ENCODE measurements at places on chromosomes 3 and 15.
A peak's percentile ranks its signal among the peaks of the same experiment; 100 is the strongest.

DNA sequence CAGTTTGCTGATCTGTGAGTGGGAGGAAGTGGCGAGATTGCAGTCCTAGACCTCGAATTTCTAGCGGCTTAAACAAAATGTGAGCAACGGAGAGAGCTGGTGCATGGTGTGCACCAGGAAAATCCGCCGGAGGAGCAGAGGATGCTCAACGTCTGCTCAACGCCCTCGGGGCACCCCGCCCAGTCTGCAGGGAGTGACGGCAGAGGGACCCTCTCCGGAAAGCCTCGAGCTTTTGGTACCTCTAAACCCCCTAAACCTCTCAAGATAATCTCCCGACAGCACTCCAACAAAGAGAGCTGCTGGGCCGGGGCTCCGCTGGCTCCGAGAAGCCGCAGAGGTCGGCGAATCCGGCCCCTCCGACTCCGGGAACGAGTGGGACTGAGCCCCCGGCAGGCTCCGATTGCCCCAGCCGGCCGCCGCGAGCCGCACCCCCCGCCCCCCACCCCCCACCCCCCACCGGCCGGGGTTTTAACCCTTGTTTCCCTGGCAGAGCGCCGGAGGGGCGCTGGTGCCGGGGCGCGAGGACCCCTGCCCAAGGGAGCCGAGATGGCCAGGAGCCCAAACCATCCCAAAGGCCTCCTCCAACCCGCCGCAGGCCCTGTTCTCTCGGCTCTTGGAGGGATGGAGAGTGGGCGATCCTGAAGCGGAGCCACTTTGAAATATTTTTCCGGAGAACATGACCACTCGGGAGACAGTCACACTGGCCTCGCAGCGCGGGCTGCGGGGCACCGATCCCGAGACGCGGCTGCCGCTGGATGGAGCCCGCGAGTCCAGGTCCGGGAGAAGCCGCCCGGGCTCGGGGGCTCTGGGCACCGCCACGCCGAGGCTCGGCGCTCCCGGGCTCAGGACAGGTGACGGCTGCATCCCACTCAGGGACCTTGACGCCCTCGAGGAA lies 1.5 kb downstream of the MEGF11 start:
- peak overlapping the region; percentile 40 for H3K4me3 ChIP-seq
- peak; percentile 63 for DNase-seq
- H3K27me3 ChIP-seq: peaks cover 25% of the 10 kb centered on the region
- no peak overlapping the region for H3K27ac ChIP-seq

- no peak overlapping the region for H3K27ac ChIP-seq
- no peaks in the 10 kb centered on the region for H3K27me3 ChIP-seq
- no peak for DNase-seq
- H3K4me1 ChIP-seq: no peaks in the 10 kb centered on the region
- H3K36me3 ChIP-seq: no peaks in the 10 kb centered on the region
These were observed 23.4 kb downstream of the P2RY1 start for GRCh38 chr3:152858170-152858800.

DNA sequence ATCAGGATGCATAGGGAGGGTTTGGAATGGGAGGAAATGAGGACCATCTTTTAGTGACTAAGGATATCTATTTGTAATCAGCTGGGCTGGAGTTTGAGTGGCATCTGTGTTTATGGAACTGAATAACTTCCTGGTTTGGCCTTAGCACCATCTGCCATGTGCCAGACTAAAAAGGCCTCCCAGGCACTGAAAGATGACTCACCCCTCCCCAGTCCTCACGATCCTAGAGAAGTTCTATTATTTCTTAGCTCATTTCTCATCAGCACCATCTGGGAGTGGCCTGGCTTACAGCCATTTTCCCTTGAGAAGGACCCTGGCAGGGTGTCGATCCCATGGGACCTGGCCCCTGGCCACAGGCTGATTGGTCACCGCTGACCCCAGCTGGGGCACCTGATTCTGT lies 23.9 kb upstream of the CTXND1 start:
- no peaks in the 10 kb centered on the region for H3K36me3 ChIP-seq
- no peak overlapping the region for H3K4me3 ChIP-seq
- no peak overlapping the region for H3K27ac ChIP-seq
- H3K4me1 ChIP-seq: no peaks in the 10 kb centered on the region
- no peaks in the 10 kb centered on the region for H3K27me3 ChIP-seq

GRCh38 chr3:122770521-122771202 lies 23.0 kb downstream of the HSPBAP1 start:
- H3K4me1 ChIP-seq: no peaks in the 10 kb centered on the region
- H3K27ac ChIP-seq: no peak overlapping the region
- no peaks in the 10 kb centered on the region for H3K36me3 ChIP-seq
- H3K27me3 ChIP-seq: no peaks in the 10 kb centered on the region
- H3K4me3 ChIP-seq: no peak overlapping the region

DNA sequence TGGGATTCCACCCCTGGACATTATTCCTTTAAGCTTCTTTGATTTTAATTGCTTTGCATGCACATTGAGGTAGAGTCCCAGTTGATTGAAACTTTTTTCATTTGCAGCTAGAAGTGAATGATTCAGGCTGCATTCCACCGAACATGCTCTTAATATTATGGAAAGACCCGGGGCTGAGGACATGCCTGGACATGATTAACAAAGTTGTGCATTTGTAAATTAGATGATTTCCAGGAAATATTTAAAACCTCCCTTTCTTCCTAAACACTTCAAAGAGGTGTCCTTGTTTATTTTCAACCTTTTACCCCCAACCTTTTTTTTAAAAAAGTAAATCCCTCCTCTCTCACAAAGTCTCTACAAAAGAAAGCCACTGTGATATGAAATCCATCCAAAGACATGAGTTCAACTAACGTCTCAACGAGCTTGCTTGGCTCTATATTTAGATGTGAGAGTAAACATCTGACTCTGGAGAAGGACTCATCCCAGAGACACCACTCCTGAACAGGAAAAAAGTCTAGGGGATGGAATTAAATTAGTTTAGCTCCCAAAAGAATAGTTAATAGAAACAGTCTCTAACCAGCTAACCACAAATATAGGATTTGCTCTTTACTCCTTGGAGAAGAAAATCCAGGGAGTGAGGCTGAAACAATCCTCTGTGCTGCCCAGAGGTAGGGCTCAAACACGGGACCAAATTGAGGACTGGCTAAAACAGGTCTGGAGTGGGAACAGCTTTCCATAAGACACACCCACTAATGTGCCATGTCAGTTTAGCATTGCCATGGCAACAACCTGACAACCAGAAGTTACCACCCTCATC lies 83.1 kb downstream of the XXYLT1 start:
- peaks cover 3% of the 10 kb centered on the region for H3K4me1 ChIP-seq
- peak; percentile 65 for DNase-seq
- peak overlapping the region; percentile 30 for H3K27ac ChIP-seq
- no peak overlapping the region for H3K4me3 ChIP-seq

GRCh38 chr3:64612082-64612860 lies 75.5 kb downstream of the ADAMTS9 start:
- DNase-seq: peak; percentile 6
- H3K27ac ChIP-seq: no peak overlapping the region
- H3K27me3 ChIP-seq: no peaks in the 10 kb centered on the region
- H3K36me3 ChIP-seq: no peaks in the 10 kb centered on the region
- no peak overlapping the region for H3K4me3 ChIP-seq
- H3K4me1 ChIP-seq: no peaks in the 10 kb centered on the region

DNA sequence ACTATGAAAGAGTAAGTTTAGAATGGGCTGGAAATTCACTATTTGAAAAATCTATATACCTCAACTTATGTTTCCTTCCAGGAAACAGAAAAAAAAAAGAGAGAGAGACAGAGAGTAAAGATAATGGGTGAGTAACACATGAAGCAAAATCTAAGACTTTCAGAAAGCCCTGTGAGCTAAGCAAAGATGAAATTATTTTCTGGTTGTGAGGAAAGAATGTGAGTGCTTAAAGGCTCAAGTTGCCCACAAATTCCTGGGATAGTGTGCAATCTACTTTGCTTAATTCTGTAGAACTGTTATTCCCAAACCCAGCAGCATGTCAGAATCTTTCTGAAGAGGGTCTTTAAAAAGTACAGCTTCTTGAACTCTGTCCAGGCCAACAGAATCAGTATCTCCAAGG lies 337.7 kb upstream of the AGTR1 start:
- no peak overlapping the region for H3K27ac ChIP-seq
- no peaks in the 10 kb centered on the region for H3K36me3 ChIP-seq
- H3K4me3 ChIP-seq: no peak overlapping the region
- no peaks in the 10 kb centered on the region for H3K4me1 ChIP-seq
- no peaks in the 10 kb centered on the region for H3K27me3 ChIP-seq
- DNase-seq: no peak

- DNase-seq: no peak
- no peaks in the 10 kb centered on the region for H3K27me3 ChIP-seq
- H3K4me3 ChIP-seq: no peak overlapping the region
- no peaks in the 10 kb centered on the region for H3K4me1 ChIP-seq
These were observed 616.0 kb downstream of the RBMS3 start for GRCh38 chr3:29896856-29897255.

DNA sequence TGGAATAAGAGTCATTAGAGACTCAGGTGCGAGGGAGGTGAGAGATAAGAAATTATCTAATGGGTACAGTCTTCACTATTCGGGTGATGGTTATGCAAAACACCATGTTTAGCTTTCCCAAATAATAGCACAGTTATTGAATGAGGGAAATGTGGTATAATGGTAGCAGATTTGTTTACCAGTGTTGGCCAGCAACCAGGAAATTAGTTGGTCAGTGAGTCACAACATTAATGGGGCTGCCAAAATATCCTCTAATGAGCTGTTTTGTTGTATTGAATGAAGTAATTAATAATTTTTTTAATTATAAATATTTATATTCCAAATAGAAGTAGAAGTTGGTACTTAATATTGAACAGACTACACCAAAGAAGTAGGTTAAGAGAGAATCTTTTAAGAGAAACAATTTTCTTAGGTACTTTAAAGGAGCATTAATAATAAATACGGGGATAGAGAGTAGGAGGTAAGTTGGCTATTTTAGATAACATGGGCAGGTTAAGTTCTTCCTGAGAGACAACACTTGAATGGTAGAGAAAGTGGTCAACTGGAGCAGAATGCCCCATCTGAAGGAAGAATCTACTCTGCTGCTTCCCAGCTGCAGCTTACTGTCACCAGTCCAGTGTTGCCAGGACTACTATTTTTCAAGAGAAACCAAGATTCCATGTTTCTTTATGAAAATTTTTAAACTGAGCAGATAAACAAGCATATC lies 218.8 kb downstream of the UBE2E2 start:
- no peaks in the 10 kb centered on the region for H3K36me3 ChIP-seq
- H3K4me1 ChIP-seq: no peaks in the 10 kb centered on the region
- H3K4me3 ChIP-seq: no peak overlapping the region
- no peak overlapping the region for H3K27ac ChIP-seq
- H3K27me3 ChIP-seq: no peaks in the 10 kb centered on the region
- DNase-seq: no peak

DNA sequence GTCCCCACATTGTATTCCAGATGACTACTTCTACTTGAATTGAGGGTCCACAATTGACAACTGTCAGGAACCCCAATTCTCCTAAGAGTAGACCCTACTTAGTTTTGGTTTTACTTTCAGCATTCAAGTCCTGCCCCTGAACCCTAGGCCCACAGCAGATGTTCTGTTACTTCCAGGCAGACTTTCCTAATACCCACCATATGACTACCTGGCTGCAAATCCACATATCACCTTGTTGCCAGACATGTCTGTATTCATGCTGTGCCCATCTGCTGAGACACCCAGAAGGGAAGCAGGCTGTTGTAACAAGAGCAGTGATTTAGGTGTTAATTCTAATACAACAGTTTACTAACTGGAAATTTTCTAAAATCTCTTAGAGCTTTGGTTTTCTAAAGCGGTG lies 235.1 kb upstream of the CCDC54 start:
- H3K4me3 ChIP-seq: no peak overlapping the region
- H3K27ac ChIP-seq: peak overlapping the region; percentile 51
- H3K27me3 ChIP-seq: no peaks in the 10 kb centered on the region
- DNase-seq: peak; percentile 92

GRCh38 chr15:97959724-97960363 lies 659 bp upstream of the ARRDC4 start:
- H3K27ac ChIP-seq: no peak overlapping the region
- DNase-seq: no peak
- H3K27me3 ChIP-seq: no peaks in the 10 kb centered on the region

GRCh38 chr3:187795207-187795960 lies 50.1 kb upstream of the BCL6 start:
- H3K4me1 ChIP-seq: peaks cover 2% of the 10 kb centered on the region
- no peaks in the 10 kb centered on the region for H3K27me3 ChIP-seq
- H3K4me3 ChIP-seq: no peak overlapping the region
- no peaks in the 10 kb centered on the region for H3K36me3 ChIP-seq

GRCh38 chr3:66483006-66483405 lies 17.8 kb downstream of the LRIG1 start:
- no peak overlapping the region for H3K27ac ChIP-seq
- no peaks in the 10 kb centered on the region for H3K36me3 ChIP-seq
- peaks cover 28% of the 10 kb centered on the region for H3K4me1 ChIP-seq
- H3K27me3 ChIP-seq: no peaks in the 10 kb centered on the region

DNA sequence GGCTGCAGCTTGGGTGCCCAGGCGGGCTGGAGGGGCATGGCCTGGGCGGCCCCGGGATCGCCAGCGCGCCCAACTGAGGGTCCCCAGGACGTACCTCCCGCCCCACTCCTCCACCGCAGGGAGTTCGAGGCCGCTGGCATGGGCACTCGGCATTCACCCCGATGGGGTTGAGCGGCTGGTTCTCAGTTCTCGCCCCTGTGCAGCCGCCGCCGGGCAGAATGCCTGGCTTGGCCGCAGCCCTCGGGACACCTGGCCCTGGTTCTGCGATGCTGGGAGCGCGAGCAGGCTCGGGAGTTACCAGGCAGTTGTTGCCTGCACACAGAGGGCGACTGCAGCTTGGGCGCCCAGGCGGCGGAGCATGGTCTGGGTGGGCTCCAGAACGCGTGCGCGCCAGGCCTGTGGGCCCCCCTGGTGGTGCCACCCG lies 121.4 kb downstream of the LMLN start:
- no peak overlapping the region for H3K4me3 ChIP-seq
- peak; percentile 3 for DNase-seq
- H3K27ac ChIP-seq: no peak overlapping the region
- H3K4me1 ChIP-seq: no peaks in the 10 kb centered on the region
- H3K27me3 ChIP-seq: peaks cover 10% of the 10 kb centered on the region

DNA sequence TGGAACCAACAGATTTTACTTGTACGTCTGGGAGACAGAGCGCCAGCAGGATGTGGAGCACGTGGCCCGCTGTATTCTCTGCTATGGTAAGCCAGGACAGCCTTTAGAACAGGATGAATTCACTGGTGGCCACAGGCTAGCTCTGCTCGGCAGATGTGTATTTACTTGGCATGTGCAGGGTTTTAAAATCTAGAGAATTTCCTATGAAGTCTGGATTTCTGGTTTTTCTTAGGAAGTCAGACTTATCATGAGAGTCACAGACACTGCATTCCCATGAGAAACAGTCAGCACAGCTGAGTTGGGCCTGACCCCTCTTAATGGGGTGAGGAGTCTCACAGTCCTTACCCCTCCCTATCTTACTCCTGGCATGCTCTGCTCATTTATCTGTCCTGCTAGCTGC lies 84.6 kb upstream of the COL6A5 start:
- no peak for DNase-seq
- H3K27ac ChIP-seq: no peak overlapping the region
- H3K4me3 ChIP-seq: no peak overlapping the region
- H3K36me3 ChIP-seq: no peaks in the 10 kb centered on the region

- no peaks in the 10 kb centered on the region for H3K36me3 ChIP-seq
- no peak for DNase-seq
- H3K27ac ChIP-seq: no peak overlapping the region
- H3K4me1 ChIP-seq: no peaks in the 10 kb centered on the region
- no peaks in the 10 kb centered on the region for H3K27me3 ChIP-seq
- no peak overlapping the region for H3K4me3 ChIP-seq
These were observed 42.5 kb upstream of the SNRK start for GRCh38 chr3:43243590-43244587.

GRCh38 chr15:91919014-91919534 lies 65.6 kb downstream of the SLCO3A1 start:
- no peak for DNase-seq
- H3K4me1 ChIP-seq: no peaks in the 10 kb centered on the region
- no peaks in the 10 kb centered on the region for H3K36me3 ChIP-seq
- H3K27ac ChIP-seq: no peak overlapping the region
- no peak overlapping the region for H3K4me3 ChIP-seq
